ENCODE measurements at places on chromosomes 3 and 15.

DNA sequence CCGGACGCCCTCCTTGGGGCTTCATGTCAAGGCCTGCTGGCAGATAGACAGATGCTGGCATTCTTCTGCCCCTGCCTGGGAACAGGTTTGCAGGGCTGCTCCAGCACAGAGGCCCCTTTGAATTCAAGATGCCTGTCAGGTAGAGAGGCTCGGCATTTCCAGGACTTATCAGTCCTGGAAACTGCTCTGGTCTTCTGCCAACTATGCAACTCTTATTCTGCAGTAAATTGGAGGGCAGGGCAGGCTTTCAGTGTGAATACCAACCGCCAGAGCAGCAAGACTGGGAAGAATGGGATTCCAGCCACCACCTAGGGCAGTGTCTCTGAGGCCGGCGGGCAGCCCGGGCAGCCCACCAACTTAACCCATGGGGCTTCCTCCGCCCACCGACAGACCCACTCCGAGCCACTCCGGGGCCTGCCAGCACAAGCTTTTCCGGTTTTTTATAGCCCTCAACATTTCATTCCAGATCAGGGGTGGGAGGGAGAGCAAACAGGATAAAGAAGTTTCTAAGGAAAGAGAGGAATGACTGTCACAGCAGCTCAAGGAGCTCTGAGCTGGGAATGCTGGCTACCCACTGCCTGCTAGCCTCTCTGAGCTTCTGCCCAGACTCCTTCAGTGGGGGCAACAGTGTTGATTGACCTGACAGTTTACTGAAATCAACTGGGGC, 140.9 kb downstream of the NTRK3 start:
- no peak for DNase-seq

DNA sequence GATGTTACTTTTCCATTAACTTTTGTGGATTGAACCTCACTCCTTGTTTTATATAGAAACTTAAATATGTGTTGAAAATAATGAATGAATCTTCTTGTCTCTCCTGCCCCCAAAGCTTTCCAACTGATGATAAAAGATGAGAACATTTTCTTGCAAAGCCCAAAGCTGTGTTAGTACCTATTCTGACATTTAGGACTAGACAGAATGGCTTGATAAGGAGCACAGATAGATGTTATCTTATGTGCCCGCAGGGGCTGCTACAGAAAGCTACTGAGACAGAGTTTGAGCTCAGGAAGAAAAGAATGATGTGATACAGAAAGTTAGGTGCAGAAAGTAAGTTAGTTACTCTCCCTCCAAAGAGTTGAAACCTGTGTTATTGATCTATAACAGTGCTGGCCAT, 109.4 kb upstream of the ATP11B start:
- no peak for DNase-seq

GRCh38 chr3:11954312-11954934, 49.8 kb upstream of the SYN2 start:
- no peak for DNase-seq

GRCh38 chr15:63891768-63892133, 58.0 kb upstream of the HERC1 start:
- no peak for DNase-seq

GRCh38 chr3:169146866-169147237, 516.7 kb downstream of the MECOM start:
- DNase-seq = no peak

DNA sequence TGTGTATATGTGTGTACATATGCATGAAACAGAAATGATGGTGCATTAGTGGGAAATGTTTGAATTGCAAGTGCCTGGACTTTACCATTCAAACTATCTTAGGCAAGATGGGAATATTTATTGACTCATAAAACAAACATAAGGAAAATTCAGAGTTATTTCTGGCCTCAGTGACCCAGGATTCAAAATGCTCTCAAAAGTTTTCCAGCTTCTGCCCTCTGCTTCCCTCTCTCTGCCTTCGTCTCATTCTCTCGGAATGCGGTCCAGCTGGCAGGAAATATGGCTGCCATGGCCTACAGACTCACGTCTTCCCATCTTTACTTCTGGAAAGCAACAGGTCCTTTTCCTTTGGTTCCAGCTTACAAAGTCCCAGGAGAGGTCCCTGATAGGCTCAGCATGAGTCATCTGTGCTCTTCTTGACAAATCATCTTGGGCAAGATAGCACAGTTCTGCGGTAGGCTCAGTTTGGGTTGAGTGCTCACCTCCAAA, 8.7 kb upstream of the ZNF774 start:
- no peak for DNase-seq

GRCh38 chr3:69324362-69325025, 61.4 kb downstream of the FRMD4B start:
- no peak for DNase-seq
